ENCODE measurements at places on chromosomes 2 and 18. TPM values are rescaled to one million over a fixed set of nuclear protein-coding genes. Genes with fewer than 3 reads are reported as not detected.

DNA sequence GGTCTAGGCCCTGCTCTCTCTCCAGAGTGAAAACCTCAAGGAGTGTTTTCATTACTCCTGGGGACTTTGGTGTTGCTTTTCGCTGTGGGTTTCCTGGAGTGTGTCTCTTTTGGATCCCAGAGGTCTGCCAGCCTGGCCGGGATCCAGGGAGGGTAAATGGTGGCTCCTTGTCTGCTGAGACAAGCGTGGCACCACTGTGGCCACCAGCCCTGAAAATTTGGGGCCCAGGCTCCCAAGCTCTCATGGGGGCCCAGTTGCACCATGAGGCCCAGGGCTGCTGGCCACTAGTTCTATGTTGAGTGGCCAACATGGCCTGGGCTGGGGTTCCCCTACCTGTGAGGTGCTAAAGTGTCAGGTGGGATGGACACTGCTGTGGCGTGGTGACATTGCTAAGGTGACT is 144.8 kb downstream of the CTIF start:
- DNase-seq, result no peak

- DNase-seq, result peak; percentile 78
These were observed 790 bp upstream of the ACAA2 start for GRCh38 chr18:49814147-49814499.

- DNase-seq, result no peak
These were observed 31.3 kb upstream of the MLPH start for GRCh38 chr2:237455764-237456163.

- no peak for DNase-seq
These were observed 512.3 kb upstream of the RAB6C start for GRCh38 chr2:129467012-129467779.

DNA sequence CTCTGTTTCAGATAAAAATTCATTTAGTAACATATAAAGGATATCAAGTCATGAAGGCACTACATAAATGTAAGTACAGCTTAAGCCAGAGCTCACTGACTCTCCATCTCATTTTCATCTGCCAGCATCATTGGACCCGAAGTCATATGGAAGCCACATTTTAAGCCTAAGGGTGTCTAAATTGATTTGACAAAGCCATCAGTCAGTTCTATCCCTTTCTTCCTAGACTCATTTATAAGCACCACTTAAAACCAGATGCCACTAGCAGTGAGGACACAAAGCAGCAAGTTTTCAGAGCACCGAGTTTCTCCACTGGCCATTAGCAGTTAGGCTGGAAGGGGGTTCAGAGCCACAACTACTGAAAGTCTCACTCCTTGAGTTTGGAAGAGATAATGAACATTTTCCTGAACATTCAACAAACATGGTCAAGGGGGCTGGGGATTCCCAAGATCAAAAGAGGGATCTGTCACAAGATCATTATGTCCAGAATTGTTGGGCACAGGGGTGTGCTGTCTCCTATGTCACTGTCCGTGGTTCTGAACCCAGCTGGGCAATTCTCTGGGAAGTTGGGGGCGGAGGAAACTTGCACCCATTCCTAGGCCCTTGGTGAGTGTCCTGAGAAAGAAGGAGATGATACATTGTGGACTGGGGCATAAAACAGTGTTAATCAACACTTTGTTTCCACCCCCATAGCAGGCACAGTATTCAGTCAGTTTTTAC is 158.5 kb upstream of the LMAN1 start:
- peak; percentile 37 for DNase-seq

GRCh38 chr2:149155988-149156387 is 117.5 kb downstream of the LYPD6B start:
- no peak for DNase-seq

DNA sequence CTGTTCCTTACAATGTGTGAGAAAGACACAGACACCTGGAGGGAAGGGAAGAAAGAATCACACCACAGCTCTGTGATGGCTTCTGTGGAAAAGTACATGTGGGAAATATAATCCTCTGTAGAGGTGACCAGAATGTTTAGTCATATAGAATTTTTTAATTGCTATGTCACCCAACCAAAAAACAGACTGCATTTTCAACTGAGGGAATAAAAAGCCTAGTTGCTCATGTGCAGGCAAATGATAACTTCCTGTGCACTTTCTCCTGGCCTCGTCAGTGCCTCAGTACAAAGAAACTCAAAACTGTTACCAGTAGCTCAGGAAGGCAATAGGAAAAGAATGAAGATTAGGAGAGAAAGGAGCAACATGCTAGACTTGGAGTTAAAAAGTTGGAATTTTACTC is 326.8 kb downstream of the OSR1 start:
- no peak for DNase-seq

Gene FOXI3
- total RNA-seq, result not detected

DNA sequence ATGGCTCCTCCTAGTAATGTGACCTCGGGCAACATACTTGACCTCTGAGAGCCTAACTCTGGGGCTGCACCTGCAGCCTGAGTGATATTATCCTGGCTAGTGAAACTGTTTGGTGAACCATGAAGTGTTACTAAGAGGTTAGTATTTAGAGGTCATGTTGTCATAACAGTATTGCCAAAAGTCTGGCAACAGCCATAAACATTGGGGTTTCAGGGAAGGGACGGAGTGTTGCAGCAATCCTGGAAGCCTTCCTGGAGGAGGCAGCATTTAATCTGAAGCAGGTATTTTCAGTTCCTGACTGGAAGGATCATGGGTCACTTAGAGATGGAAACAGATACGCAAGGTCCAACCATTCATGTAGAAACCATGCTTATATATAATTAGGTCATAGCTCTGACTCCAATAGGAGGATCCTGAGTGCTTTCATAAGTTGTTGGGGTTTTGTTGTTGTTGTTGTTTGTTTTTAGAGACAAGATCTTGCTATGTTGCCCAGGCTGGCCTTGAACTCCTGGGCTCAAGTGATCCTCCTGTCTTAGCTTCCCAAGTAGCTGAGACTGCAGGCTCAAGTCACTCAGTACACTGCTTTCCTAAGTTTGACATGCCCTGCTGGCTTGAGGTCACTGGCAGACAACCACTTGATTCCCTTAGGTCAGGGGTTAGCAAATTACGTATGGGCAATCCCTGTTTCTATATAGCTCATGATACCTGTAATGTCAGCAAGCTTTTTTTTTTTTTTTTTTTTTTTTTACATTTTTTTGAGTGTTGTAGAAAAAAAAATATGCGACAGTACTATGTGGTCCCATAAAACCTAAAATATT is 21.5 kb downstream of the GPR39 start:
- DNase-seq, result no peak
